ENCODE measurements at places on chromosomes 5 and 9. TPM values are rescaled to one million over a fixed set of nuclear protein-coding genes. Genes with fewer than 3 reads are reported as not detected.

F12 gene
- 0.89 TPM for total RNA-seq

IL13 gene
- total RNA-seq: not detected

PCDHGA9 gene
- 4.5 TPM for total RNA-seq

MAN2A1 gene
- total RNA-seq: 124 TPM

CCL27 gene
- 0.59 TPM for total RNA-seq

PTTG1 gene
- total RNA-seq: 137 TPM

NFIB gene
- total RNA-seq: 16.4 TPM

TEX48 gene
- not detected for total RNA-seq

VPS13A gene
- total RNA-seq: 28.2 TPM

KLF4 gene
- 1.5 TPM for total RNA-seq

PCDHA5 gene
- total RNA-seq: under 0.01 TPM

PCDHGA10 gene
- total RNA-seq: 8.6 TPM

NME5 gene
- total RNA-seq: 2.0 TPM

TMEM215 gene
- not detected for total RNA-seq

PPP3R2 gene
- not detected for total RNA-seq

NSA2 gene
- total RNA-seq: 95.7 TPM

ADAMTS6 gene
- total RNA-seq: 86.5 TPM

Measured in smooth muscle cell of the umbilical artery (primary cell).